ENCODE measurements at places on chromosomes 2 and 18.

GRCh38 chr18:80010551-80010906 is 22.2 kb upstream of the TXNL4A start:
- DNase-seq, result no peak

DNA sequence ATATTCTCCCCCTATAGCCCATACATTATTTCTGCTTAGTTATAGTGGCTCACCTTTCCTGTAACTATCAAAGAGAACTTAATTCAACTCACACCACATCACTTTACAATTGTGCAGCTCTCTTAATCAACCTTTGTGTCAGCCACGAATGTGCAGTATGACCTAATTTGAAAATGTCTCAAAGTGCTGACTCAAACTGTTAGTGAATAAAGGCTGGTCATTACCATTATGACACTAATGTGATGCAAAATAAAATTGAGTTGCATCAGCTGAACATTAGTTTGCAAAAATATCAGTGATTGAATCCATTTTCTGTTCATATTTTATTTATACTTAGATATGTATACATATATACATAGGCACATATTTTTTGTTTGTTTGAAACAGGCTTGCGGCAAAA is 251.8 kb downstream of the MEIS1 start:
- no peak for DNase-seq

DNA sequence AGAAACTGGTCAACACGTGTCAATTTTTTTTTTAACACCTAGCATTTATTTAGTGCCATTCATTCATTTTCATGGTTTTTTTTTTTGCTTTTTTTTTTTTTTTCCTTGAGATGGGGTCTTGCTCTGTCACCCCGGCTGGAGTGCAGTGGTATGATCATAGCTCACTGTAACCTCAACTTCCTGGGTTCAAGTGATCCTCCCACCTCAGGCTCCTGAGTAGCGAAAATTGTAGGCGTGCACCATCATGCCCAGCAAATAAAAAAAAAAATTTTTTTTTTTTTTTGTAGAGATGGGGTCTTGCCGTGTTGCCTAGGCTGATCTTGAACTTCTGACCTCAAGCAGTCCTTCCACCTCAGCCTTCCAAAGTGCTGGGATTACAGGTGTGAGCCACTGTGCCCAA is 21.1 kb downstream of the USP14 start:
- no peak for DNase-seq

GRCh38 chr2:48272199-48272598 is 257.8 kb upstream of the STON1 start:
- DNase-seq, result no peak

Data from central memory CD4-positive, alpha-beta T cell (primary cell).